ENCODE measurements at places on chromosomes 2 and 18. TPM values are rescaled to one million over a fixed set of nuclear protein-coding genes. Genes with fewer than 3 reads are reported as not detected.

The MYOM1 gene
- polyA plus RNA-seq: 7.8 TPM

The STAT4 gene
- 8.3 TPM for polyA plus RNA-seq

The PARD3B gene
- 36.3 TPM for polyA plus RNA-seq

The PAPOLG gene
- polyA plus RNA-seq: 24.6 TPM

The DES gene
- polyA plus RNA-seq: 5.5 TPM

The MC2R gene
- polyA plus RNA-seq: 0.16 TPM

The TMEFF2 gene
- 19.9 TPM for polyA plus RNA-seq
